Cardiac atrium fibroblast (primary cell): ENCODE measurements at places on chromosomes 12 and 14. TPM values are rescaled to one million over a fixed set of nuclear protein-coding genes. Genes with fewer than 3 reads are reported as not detected.

RAD51B gene
- 7.6 TPM in 2 replicates for total RNA-seq

ASCL1 gene
- total RNA-seq, result not detected in 2 replicates

SAMD15 gene
- 1.1 TPM in 2 replicates for total RNA-seq

DPPA3 gene
- not detected in 2 replicates for total RNA-seq

LRTM2 gene
- total RNA-seq, result not detected in 2 replicates

ARHGEF40 gene
- total RNA-seq, result 27.3 and 38.1 TPM in 2 replicates

AJUBA gene
- 28.0 and 32.2 TPM in 2 replicates for total RNA-seq

SLC10A1 gene
- not detected in 2 replicates for total RNA-seq

TMPRSS12 gene
- not detected in 2 replicates for total RNA-seq

RNASE2 gene
- not detected in 2 replicates for total RNA-seq

IL22 gene
- total RNA-seq, result not detected in 2 replicates

SERPINA4 gene
- not detected in 2 replicates for total RNA-seq
